ENCODE measurements at places on chromosomes 2 and 18. TPM values are rescaled to one million over a fixed set of nuclear protein-coding genes. Genes with fewer than 3 reads are reported as not detected.

Gene R3HDM1
- total RNA-seq: 49.7 TPM

Gene NT5DC4
- not detected for total RNA-seq

Gene IL36RN
- not detected for total RNA-seq

Gene RUFY4
- total RNA-seq: not detected

GRCh38 chr18:38256366-38256765 lies 690.8 kb upstream of the CELF4 start:
- DNase-seq: no peak

GRCh38 chr18:78830826-78831225 lies 148.8 kb upstream of the SALL3 start:
- DNase-seq: no peak

DNA sequence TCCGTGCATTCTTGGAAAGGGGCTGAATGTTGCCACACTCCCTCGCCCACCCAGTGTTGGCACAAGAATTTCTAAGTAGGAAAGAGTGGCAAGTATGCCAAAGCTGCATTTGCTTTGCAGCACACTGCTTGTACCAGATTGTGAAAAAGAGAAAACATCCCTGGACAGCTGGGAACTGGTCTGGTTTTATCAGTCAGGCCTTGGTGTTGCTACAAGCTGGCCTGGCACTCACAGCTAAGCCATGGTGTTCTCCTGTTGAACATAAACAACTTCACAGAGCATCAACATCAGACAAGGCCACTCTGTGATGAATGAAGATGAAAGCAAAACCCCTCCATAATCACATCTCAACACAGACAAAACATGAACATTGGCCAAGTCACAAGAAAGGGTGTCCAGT lies 4.2 kb upstream of the TRABD2A start:
- no peak for DNase-seq

GRCh38 chr2:240785424-240786335 lies 34.3 kb downstream of the KIF1A start:
- no peak for DNase-seq

GRCh38 chr18:46867367-46868143 lies 49.8 kb downstream of the PIAS2 start:
- DNase-seq: no peak

DNA sequence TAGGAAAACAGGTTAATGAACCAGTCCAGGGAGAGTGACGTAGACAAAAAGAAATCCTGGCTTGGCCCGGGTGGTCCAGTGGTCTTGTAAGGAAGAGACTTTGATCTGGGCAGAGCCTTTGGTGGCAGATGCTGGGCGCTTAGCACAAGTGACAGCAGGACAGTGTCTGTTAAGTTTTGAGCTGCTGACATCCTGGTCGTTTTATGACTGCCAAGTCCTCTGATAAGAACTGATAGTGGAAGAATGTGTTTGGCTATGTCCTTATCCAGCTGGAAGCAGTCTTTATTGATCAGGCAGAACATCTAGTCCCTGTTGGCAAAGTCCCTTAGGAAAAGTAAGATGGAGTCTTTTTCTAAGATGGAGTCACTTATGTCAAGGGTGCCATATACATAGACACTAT lies 27.4 kb upstream of the ZNF407 start:
- DNase-seq: no peak

DNA sequence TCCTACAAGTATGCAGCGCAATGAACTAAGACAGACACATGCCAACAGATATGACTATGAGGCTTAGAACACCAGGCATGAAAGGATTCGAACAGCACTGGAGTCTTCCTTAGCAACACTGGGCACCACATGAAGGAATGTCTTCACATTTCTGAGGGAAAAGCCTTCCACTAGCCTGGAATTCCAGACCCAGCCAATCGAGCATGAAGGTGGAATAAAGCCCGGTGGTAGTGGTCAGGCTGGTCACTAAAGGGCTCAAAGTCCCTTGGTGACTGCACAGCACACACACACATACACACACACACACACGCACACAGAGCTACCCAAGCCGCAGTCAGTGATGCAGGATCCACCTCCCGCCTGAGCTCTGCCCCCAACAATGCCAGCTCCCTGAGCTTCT lies 19.7 kb upstream of the SFXN5 start:
- no peak for DNase-seq

DNA sequence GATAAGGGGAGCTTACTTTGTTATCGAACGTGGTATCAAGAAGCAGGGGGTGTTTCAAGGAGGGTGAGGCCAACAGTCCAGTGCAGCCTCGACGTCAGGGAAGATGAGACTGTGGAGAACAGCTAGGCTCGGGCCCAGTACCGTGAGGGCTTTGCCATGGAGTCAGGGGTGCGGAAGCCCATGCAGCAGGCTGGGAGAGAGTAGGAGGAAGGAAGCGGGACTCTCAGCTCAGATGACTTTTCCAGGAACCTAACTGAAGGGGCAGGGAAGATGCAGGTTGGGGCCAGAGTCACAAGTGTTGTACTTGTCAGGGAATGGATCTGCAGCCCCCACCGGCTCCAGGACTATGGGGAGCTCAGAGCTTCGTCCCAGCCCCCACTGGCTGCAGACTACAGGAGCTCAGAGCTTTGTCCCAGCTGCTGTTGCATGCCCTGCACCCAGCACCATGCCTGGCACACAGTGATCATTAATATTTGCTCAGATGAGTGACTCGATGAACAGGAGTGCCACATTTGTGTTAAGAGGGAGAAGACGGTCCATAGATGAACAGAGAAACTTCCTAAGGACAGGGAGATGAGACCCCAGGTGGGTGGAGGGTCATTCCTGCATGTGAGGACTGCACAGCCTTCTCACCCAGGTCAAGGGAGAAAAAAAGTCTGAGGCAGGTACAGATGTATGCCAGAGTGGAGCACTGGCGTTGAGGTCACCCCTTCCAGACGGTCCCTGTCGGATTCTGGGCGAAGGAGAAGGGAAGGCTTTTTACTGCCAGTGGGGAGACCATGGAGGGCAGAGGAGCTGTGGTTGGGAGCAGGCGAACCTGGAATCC lies 36.4 kb downstream of the PTGR3 start:
- DNase-seq: no peak

Measured in CD8-positive, alpha-beta memory T cell (primary cell).